ENCODE measurements at places on chromosomes 11 and 22. TPM values are rescaled to one million over a fixed set of nuclear protein-coding genes. Genes with fewer than 3 reads are reported as not detected.

The KDM4D gene
- total RNA-seq = 1.2 TPM

The OR8A1 gene
- total RNA-seq = not detected

DNA sequence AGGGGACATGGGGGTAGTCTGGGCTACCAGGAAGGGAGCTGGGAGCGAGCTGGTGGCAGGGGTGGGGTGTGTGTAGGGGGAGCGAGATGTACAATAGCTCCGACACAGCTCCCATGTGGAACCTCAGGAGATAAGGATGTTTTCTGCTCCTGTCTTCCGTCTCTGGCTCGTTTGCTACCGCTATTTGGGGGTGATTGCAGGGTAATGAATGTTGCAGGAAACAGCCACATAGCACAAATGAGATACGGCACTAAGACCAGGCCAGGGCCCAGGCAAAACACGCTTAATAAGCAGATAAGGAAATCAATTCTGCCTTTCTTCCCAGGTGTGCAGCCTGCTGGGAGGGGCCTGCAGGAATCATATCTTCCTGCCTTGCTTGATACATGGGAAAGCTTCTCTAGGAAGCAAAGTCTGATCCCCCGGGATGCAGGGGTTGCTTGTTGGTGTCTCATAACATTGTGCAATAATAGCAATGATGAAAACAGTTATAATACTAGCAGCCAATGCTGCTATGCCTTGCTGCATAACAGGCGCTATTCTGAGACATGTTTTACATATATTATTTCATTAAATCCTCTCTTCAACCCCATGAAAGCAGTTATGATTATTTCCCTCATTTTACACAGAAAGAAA, 158.7 kb downstream of the ST3GAL4 start:
- DNase-seq = no peak

DNA sequence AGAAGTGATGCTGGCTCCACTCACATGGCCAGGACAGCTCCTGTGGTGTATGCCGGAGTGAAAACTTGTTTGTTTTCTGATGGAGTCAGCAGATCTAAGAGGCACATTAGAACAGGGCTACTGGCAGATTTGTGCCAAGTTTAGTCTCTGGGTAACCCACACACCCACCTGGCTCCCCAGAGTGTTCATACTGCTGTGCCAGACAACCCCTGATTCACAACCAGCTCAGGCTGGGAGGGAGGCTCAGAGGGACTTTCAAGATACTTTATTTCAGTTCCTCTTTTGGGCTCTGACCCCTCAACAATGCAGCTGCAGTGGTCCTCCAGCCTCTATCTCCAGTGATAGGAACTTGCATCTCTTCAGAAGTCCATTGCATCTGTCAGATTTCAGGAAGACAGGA, 8.5 kb downstream of the NTM start:
- DNase-seq = no peak

DNA sequence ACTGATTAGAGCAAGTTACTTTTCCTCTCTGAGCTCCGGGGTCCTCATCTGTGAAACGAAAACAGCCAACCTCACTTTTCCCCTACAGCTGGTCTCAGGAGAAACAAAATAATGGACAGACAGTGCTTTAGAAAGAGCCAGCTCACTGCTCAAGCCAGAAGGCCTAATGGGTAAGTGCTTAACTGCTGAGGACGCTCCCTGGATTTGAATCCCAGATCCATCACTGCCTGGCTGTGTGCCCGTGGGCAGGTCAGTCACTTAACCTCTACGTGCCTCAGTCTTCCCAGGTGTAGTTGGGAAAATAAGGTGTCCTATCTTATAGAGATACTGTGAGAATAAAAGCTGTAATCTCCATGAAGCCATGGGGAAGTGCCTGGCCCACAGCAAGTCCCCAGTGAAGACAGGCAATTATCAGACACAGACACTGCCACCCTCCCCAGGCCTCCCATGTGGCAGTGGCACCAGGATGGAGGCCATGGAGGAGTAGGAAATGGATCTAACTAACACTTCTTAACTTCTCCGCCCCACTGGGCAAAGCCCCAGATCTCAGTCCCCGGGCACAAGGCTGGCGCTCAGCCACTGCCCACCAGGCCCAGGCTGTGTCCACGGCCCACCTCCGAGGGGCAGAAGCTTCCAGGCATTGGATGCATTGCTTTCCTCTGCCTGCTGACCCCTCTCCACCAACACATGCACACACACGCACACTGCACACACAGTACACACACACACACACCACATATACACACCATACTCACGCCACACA, 9.2 kb downstream of the TP53I11 start:
- DNase-seq = no peak

GRCh38 chr11:43907028-43907975, 26.7 kb downstream of the ALKBH3 start:
- no peak for DNase-seq

Data from urinary bladder (tissue), 4 donors.